ENCODE measurements at places on chromosomes 4 and X.

GRCh38 chr4:185764876-185765275, 47.1 kb downstream of the SORBS2 start:
- no peak for DNase-seq

DNA sequence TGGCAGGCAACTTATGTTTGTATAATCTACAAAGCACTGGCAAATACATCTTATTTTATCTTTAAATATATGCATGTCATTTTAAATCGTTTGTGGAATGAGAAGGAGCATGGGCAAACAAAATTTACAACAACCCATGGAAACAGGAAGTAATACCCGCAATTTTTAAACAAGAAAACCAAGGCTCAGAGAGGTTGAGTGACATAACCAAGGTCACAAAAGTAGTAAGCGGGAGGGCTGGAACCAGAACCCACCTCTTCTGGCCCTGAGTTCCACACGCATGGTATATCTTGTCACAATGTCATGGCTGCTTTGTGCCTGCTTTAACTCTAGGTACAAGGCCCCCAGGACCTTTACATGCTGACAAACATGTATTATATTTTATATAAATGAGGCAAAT, 52.9 kb downstream of the SLC7A11 start:
- no peak for DNase-seq

- DNase-seq: no peak
Observed at GRCh38 chr4:75490155-75490554, 24.0 kb downstream of the RCHY1 start.

DNA sequence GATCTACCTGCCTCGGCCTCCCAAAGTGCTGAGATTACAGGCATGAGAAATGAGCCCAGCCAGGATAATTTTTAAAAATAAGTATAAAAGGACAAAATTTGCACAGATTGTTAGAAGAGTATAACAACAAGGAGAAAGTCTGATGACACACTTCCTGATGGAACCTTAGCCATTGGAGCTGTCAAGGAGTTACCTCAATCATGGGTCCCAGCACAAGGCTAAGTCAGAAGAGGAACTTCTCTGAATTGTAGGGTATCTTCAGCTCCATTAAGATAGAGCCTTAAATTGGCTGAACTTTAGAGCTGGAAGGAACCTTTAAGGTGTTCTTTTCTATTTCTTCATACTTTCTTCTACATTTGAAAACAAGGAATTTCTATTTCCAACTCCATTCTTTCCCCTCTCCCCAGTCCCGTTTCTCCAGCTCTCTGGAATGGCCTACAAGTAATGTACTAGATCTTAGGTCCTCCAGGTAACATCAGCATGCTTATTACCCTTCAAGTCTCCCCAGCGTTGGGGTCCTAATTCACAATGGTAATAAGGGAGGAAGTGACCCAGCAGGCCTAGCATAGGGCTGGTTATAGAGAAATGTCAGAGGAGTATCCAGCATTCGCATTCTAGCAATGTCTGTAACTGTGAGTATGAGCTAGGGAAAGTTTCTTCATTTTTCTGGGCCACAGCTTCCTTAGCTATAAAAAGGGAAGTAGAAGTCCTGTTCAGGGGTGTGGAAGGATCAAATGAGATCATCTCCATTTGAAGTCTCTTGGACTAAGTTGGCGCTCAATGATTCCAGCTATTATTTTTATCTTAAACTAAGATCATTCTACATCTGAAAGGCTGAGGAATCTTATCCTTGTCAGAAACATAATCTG, 18.5 kb upstream of the RBPJ start:
- DNase-seq: no peak

DNA sequence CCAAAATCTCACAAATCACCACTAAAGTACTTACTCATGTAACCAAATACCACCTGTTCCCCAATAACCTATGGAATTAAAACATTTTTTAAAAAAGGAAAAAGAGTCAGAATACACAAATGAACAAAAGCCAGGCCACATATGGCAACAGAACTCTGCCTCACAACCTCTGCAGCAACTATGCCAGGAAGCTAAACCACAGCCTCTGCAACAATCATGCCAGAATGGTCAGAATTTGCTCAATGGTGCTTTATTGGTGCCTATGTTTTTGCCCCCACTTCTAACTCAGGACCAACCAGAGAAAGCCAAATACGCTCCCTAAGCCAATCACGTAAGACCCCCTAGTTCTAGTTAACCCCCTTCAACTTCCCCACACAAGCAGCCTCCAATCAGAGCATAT, 69.6 kb downstream of the HOPX start:
- DNase-seq: no peak

DNA sequence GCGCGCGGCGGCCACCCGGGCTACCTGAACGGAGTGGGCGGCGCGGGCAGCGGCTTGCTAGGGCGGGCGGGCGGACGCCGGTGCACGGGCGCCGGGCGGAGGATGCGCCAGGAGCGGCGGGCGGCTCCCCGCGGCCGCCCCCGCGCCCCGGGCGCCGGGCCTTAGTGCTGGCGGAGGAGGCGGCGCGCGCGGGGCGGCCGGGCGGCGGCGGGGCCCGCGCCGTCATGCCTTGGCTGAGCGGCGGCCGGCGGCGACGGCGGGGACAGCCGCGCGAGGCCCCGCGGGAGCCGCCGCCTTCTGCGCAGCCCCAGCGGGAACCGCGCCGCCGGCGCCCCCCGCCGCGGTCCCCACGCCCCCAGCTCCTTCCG, 48.2 kb downstream of the CLDN34 start:
- DNase-seq: no peak

DNA sequence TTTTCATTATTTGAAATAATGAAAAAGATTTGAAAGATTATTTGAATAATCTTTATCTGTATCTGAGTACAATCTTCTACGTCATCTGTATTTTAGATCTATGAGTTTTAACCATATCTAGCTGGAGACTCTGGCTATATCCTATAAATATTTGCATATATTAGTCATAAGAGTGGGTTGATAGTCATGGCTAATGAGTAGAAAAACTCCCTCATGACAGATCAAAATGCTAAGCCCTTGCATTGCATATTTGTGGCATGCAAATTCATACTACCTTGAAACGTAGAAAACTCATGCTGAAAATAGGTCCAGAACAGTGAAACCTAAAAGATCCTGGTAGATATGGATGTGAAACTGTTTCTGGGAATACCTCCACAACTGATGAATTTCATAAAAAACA, 291.3 kb downstream of the GALNTL6 start:
- DNase-seq: no peak

- no peak for DNase-seq
Observed at GRCh38 chrX:82677286-82677685, 830.8 kb upstream of the POU3F4 start.

DNA sequence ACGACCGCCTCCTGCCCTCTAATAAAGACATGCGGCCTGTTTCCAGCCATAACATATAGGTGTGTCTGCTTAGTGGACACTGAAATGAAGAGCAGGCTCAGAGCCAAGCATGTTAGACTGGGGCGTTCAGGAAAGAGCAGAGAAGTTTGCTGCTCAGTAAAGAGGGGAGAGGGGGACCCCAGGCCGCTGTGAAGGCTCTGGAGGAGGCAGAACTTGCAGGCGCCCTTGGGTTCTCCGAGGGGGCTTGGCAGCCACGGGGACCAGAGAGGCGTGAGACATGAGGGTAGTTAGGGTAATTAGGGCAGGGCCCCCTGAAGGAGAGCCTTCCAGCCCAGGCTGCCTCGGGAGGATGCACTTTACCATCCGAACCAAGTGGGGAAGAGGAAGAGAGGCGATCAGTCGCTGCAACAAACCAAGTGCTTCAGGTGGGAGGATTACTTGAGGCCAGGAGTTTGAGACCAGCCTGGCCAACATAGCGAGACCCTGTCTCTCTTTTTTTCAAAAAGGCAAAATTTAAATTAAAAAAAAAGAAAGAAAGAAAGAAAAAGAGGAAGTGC, 46.6 kb upstream of the CDKN2AIP start:
- no peak for DNase-seq

DNA sequence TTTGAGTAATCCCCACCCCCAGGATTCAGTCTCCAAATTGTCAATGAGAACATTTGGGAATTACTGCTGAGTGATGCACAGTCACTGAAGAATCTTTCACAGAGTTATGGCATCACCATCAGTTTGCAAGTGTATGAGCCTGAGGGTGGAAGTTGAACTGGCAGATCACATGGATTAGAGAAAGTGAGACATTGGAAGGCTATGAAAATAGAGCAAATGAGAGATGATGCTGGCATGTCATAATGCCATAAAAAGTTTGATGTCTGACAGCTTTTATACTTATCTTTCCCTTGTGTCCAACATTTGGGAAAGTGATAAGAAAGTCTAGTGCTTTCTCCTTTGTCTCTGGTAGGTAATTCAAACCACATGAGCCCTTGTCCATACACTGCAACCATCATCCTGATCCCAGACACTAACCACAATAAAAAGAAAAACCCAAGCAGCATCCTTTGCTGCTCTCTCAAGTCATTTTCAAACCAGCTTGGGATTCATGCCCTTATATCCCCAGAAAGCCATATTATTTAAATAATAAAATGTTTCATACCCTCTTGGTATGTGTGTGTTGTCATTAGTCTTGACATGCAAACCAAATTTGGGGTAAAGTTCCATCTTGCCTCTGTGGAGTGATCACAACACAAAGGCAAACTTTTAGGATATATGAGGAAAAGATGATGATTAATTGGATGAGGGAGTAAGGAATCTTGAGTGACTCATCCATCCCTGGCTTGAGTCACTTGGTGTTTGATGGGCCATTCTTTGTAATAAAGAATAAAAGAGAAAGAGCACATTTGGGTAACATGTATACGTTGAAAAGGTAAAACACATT, 438.9 kb downstream of the GRXCR1 start:
- DNase-seq: no peak

- no peak for DNase-seq
Observed at GRCh38 chr4:158055668-158056067, 117.2 kb downstream of the GASK1B start.

DNA sequence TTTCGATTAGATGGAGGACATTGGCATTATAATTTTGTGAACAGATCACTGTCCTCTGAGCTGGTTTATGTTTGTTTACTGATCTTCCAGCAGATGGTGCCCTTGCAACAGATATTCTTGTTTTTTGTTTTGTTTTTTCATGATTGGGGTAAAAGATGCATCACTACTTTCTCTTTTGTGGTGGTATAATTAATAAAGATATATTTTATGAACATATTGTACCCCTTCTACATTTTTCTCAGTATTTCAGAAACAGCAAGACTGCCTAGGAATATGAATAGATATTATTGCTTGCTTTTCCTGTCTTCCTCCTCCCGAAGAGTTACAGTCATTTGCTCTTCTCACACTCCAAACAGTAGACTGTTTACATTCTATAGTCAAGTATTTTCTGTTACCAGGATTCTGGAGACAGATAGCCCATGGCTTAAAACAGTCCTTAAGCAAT, 905.2 kb downstream of the TRAM1L1 start:
- peak; percentile 43 for DNase-seq

- DNase-seq: peak; percentile 28
Observed at GRCh38 chr4:17112292-17112659, 213.8 kb upstream of the LDB2 start.

DNA sequence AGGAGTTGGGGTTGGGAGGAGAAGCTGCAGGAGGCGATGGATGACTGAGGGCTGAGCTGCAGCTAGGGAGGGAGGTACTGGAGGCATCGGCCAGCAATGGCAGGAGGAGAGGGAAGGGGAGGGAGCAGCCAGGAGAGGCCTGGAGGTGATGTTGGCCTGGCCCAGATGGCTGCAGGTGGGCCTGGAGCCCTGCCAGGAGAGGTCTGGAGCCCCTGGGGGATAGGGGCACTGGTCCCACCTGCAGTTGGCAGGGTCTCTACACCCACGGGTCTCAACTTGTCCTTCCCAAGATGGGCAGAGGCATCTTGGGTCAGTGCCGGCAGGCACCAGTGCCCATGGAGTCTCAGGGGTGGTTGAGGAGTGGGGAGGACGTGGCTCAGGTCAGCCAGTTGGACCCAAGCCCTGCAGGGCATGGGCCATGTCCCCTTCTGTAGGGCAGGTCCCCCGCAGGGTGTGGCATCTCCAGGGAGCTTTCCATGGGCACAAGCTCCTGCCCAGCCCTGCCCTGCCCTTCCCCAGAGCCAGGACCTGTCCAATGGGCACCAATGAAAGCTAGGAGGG, 2.7 kb upstream of the MXD4 start:
- DNase-seq: no peak

GRCh38 chr4:138190452-138190858, 51.7 kb downstream of the SLC7A11 start:
- no peak for DNase-seq

DNA sequence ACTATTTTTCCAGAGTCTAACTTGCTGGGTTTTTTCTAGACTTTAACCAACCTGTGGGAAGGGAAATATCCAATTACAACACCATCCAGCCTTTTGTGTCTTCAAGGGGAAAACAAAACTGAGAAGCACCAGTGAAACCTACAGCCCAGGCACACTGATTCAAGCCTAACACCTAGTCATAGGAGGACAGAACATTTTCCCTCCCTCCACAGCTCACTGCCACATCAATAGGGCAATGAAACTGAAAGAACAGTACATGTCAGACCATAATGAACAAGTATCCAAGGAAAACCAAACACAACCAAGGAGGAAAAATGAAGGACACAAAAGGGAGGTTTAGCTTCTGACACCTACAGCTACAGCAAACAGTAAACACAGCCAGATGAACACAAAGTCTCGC, 17.6 kb downstream of the MAGEA8 start:
- DNase-seq: no peak

DNA sequence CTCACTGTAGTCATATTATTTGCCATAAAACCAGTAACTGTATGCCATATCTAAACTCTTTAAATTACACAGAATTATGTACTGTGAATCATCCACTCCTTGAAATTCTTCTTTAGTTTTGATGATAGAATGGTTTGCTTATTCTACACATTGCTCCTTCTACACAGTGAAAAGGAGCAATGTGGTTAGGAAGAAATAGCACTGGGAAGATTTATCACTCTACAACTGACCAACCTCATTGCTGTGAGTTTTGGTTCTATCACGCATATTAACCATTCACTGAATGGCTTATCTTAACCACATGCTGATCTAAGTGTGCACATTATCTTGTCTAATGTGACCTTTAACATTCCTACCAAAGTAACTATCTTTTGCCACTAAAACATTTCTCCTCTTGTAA, 415.7 kb upstream of the NDST4 start:
- DNase-seq: no peak

- no peak for DNase-seq
Observed at GRCh38 chrX:29797156-29797555, 418.2 kb upstream of the MAGEB2 start.

DNA sequence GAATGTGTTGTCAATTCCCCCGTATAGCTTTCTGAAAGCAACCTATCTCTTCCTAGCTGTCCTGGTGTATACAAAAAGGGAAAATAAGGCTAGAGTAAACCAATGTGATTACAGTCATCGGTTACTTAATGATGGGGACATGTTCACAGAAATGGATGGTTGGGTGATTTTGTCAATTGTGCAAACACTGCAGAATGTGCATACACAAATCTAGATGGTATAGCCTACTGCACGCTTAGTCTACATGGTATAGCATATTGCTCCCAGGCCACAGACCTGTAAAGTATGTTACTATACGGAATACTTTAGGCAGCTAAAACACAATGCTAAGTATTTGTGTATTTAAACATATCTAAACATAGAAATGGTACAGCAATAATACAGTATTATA, 5.1 kb downstream of the DTHD1 start:
- DNase-seq: no peak

Measured in NCI-H82 (cell line).